Brain microvascular endothelial cell (primary cell): ENCODE measurements at places on chromosomes 13 and 19.

DNA sequence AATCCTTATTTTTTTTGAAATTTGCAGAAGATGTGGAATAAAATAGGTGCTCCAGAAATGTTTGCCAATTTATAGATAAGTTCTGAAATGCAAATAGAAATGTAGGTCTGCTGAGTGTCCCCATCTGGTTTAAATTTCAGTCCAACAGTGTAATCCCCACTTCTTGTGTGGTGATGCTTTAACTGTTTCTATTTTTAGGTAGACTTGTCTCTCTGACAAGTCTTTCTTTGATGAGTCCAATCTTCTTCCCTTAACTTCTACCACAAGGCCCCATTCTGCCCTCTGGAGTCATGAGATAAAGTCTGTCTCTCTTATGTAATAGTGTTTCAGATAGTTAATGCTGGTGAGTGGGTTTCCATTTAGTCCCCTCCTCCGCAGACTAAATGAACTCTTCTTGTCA, 390.4 kb downstream of the RFC3 start:
- no peak for DNase-seq

- DNase-seq, result no peak
Observed at GRCh38 chr19:17469092-17469480, 1.2 kb upstream of the SLC27A1 start.

DNA sequence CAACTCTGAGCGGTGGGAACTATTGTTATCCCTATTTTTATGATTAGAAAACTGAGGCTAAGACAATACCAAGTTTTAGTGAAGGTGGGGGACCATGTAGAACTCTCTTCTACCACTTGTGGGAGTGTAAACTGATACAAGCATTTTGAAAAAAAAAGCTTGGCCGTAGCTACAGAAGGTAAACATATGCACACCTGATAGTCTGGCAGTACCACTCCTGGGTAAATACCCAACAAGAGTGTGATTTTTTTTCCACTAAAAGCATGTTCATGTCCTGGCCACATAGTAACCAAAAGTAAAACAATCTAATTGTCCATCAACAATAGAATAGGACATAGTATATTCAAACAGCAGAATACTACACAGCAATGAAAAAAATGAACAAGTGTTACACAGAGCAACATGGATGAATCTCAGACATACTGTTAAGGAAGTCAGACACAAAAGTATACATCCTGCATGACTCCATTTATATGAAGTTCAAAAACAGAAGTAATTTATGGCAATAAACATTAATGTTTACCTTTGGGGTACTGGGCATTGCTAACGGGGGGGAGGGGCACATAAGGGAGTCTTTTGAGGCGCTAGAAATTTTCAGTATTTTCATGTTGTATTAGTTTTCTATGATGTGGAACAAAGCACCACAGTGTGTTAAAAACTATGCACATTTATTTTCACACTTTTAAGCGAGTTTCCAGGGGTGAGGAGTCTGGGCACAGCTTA, 6.4 kb upstream of the SPATA13 start:
- DNase-seq, result no peak

- DNase-seq, result peak; percentile 52
Observed at GRCh38 chr19:17049711-17050280, 23.2 kb upstream of the CPAMD8 start.

- DNase-seq, result peak; percentile 83
Observed at GRCh38 chr13:102707467-102707866, 12.6 kb upstream of the METTL21C start.

DNA sequence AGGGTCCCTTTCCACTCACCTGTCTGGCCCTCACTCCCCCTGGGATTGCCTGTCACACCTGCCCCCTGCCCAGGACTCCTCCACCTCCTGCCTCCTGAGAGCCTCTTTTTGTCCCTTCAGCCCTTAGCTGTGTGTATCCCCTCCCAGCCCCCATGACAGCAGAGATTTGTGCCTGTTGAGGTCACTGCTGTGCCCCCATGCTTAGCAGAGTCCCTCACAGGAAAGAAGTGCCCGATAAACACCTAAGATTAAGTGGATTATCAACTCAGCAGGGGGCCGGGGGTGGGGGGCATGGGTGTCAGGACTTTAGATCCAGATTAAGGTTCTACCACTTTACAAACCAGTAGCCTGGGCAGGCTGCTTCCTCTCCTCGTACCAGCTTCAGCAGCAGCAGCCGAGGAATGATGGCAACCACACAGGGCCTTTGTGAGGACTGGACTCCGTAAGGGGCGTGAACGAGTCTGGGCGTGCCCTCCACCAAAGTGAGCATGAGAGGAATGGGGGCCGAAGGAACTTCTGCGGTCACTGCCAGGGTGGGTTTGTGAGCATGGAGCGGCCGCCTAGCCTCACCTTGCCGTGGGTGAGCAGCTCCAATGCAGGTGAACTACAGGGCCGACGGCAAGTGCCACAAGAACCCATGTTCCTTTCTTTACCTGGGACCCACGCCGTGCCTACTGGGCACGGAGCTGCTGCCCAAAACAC, 36.1 kb downstream of the ZNF787 start:
- no peak for DNase-seq

- DNase-seq, result peak; percentile 92
Observed at GRCh38 chr13:106151056-106151699, 384.3 kb downstream of the EFNB2 start.

GRCh38 chr13:100848304-100848703, 173.7 kb upstream of the TMTC4 start:
- DNase-seq, result no peak

- no peak for DNase-seq
Observed at GRCh38 chr19:31424861-31425620, 75.8 kb upstream of the TSHZ3 start.

DNA sequence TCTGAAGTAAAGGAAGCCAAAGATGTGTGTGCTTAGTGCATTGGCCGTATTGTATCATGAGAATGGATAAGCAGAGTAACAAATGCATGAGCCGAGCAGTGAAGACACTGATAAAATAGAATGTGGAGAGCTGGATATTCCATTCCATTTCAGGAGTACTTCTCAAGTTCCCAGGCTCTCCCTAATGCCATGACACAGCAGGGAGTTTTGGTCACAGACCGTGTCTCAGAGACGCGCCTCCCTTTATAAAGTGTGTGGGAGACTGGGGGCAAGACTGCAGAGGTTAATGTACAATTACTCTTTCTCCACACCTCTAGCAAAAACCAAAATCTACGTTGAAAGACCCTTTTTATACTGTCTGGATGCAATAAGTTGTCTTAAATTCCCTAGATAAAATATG, 575.6 kb downstream of the EFNB2 start:
- no peak for DNase-seq

DNA sequence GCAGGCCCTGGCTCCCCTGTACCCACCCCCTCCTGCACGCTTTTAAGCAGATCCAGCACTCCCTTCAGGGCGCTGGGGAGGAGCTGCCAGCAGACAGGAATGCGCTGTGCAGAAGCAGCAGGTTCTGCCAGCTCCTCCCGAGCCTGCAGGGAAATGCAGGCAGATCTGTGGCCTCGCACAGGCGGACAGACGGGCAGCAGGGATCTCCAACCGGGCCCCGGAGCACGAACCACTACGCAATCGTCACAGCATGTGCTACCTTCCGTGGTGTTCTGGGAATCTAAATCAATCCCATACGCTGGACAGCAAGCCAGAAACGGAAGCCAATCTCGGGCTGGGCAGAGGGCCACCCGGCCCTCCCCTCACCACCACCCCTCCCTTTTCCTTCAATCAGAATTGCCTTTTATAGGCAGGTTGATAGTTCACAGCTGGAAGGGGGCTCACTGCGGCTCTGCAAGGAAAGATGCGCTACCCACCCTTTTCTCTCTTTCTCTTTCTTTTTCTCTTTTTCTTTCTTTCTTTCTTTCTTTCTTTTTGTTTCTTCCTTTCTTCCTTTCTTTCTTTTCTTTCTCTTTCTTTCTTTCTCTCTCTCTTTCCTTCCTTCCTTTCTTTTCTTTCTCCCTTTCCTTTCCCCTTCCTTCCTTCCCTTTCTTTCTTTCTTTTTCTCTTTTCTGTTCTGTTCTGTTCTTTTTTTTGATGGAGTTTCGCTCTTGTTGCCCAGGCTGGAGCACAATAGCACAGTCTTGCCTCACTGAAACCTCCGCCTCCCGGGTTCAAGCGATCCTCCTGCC, 99.9 kb downstream of the GNG7 start:
- peak; percentile 73 for DNase-seq

- peak; percentile 43 for DNase-seq
Observed at GRCh38 chr13:98557937-98558792, 18.7 kb downstream of the STK24 start.

DNA sequence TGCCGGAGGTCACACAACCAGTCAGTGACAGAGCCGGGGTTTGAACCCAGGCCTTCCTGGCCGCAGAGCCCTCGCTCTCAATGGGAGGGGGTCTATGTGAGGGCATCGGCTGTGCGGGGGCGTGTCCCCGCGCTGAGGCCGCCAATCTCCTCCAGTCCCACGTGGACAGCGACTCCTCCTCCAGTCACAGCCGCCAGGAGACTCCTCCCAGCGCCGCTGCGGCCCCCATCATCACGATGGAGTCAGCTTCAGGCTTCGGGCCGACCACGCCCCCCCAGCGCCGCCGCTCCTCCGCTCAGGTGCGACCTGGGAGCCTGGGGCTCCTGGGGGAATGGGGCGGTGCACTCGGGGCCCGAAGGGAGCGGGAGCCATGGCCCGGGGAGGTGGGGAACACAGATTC, 6.0 kb downstream of the SPRED3 start:
- peak; percentile 25 for DNase-seq

GRCh38 chr19:52397310-52398080, at the start of gene ZNF528:
Gene ZNF528 (plus strand): TSS chr19:52397849. CDS start chr19:52402014, 4,165 bp downstream.
- DNase-seq, result peak; percentile 92

GRCh38 chr19:19054315-19054938, 9.4 kb upstream of the SLC25A42 start:
- DNase-seq, result no peak
